NCI-H1105 (cell line): ENCODE measurements at places on chromosomes 2 and 18.

GRCh38 chr2:234949762-234950434, 1.9 kb upstream of the SH3BP4 start:
- DNase-seq: no peak

DNA sequence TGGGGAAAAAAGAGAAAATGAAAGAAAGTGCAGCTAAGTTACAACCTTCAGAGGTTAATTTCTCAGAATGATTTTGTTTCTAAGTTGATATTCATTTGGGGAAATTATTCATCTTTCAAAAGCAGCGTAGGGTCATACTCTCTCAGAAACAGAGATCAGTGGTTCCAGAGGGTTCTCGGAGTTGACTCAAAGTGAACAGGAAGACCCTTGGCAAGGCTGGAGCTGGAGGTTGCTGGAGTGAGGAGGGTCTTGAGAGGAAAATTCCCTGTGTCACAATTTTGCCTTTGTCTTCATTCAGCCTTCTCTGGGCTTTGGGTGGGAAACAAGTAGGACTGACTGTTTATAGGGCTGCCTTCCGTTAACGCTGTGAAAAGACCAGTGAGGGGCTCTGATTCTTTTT, 168.2 kb downstream of the ICOS start:
- DNase-seq: no peak

DNA sequence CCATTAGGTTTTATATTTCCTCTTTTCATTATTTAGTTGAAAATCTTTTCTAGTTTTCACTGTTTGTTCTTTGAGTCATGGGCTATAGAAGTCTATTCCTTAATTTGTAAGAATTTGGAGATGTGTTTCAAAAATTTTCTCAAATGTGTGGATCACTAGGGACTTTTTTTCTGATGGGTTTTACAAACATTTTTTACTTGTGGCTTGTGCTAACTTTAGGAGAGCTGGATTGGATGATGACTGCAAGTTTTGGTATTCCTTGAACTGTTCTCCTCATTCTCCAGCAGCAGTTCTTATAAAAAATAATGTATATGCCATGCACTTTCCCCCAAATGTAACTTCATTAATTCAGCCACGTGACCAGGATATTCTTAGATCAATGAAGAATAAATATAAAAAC, 94.7 kb upstream of the CWC22 start:
- DNase-seq: no peak

GRCh38 chr2:110903548-110903947, 171.2 kb downstream of the ACOXL start:
- no peak for DNase-seq

DNA sequence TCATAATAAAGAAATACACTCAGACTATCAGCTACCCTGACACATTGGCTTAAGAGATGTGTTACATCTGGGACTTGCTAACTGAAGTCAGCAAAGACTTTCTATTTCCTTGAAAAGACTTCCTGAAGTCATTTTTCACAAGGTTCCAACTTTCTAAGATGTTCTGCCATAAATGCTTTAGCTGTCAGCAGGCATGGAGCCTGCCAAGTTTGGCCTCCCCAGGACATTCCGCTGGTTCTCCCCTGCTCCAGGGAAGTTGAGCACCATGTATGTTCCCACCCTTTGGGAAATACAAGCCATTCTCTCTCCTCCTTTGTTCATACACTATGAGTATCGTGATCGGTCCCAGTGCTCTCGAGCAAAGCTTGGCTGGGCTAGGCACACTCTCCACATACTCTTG, 202.7 kb upstream of the CCDC68 start:
- DNase-seq: no peak

- no peak for DNase-seq
These were observed 3.7 kb upstream of the GKN1 start for GRCh38 chr2:68970566-68971265.

GRCh38 chr2:164714471-164714870, 93.2 kb upstream of the GRB14 start:
- DNase-seq: no peak

DNA sequence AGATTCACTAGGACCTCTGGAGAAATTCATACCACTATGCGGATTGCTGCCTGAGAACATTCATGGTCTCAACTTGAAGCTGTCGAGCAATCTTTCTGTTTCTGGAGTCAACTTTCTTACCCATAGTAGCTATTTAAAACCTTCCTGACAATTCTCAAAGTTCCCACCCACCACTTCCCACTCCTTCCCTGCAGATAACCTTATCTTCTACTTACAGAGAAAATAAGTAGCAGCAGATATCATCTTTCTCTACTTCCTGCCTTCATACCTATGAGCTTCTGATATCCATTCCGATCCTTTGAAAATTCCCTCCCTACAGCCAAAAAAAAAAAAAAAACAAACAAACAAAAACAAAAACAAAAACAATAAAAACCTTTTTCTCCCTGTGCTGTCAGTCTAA, 81.2 kb upstream of the CYRIA start:
- DNase-seq: no peak

DNA sequence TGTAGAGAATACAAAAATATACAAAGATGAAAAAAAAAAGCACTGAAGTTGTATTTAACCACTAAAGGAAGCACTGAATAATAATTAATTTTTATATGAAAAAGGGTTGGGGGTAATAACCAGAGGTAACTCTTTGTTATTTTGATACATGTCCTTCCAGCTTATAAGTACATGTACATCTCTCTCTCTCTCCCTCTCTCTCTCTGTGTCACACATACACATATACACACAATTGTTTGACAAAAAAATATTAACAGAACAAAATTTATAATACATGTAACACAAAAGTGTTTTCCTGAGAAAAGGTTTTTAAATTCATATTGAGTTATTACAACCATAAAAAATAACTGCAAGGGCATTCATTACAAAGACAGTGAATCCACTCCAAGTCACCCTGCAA, 4.6 kb downstream of the WIPF1 start:
- DNase-seq: no peak

GRCh38 chr2:12717191-12718014, 667 bp downstream of the TRIB2 start:
- DNase-seq: peak; percentile 49

GRCh38 chr2:174063492-174064092, 98.4 kb upstream of the SP3 start:
- no peak for DNase-seq

- DNase-seq: no peak
These were observed 8.6 kb downstream of the ERFE start for GRCh38 chr2:238167344-238167715.

GRCh38 chr2:216927163-216927562, 67.3 kb upstream of the TNP1 start:
- DNase-seq: no peak

- DNase-seq: no peak
These were observed 797.8 kb upstream of the GYPC start for GRCh38 chr2:125857971-125858794.

GRCh38 chr2:120625865-120626560, 109.7 kb upstream of the GLI2 start:
- DNase-seq: no peak
